ENCODE measurements at places on chromosomes 6 and 20.

DNA sequence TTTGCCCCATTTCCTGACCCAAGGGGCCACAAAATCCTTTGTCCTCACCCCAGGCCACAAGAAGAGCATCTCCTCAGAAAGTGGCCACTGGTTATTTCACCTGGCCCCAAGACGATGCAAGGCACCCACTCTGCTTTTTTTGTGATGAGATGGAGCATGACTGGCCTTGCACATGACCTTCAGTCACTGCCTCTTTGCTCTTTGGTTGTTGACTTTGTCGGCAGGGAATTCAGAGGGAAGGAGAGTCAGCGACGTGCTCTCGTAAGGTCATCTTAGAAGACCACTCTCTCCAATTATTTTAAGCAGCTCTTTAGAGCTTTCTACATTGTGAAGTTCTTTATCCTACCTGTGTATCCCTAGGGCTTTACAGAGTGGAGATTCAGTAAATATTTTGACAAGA is 306.7 kb downstream of the PLCB1 start:
- H3K4me1 ChIP-seq, result peaks cover 7% of the 10 kb centered on the region
- H3K27ac ChIP-seq, result no peak overlapping the region
- no peak overlapping the region for H3K4me3 ChIP-seq
- no peak for DNase-seq
- H3K27me3 ChIP-seq, result no peaks in the 10 kb centered on the region

- H3K27me3 ChIP-seq, result peaks cover 29% of the 10 kb centered on the region
- no peak overlapping the region for H3K27ac ChIP-seq
- DNase-seq, result no peak
- no peak overlapping the region for H3K4me3 ChIP-seq
- no peaks in the 10 kb centered on the region for H3K36me3 ChIP-seq
Measured at GRCh38 chr6:40249935-40250334, 315.7 kb upstream of the MOCS1 start.

- H3K27ac ChIP-seq, result no peak overlapping the region
- H3K36me3 ChIP-seq, result no peaks in the 10 kb centered on the region
- no peaks in the 10 kb centered on the region for H3K4me1 ChIP-seq
- H3K4me3 ChIP-seq, result no peak overlapping the region
- no peaks in the 10 kb centered on the region for H3K27me3 ChIP-seq
- DNase-seq, result no peak
Measured at GRCh38 chr6:95354551-95354950, 222.8 kb upstream of the MANEA start.

GRCh38 chr6:126826166-126826714 is 292.2 kb upstream of the RSPO3 start:
- no peaks in the 10 kb centered on the region for H3K36me3 ChIP-seq
- H3K4me3 ChIP-seq, result no peak overlapping the region
- no peak overlapping the region for H3K27ac ChIP-seq
- DNase-seq, result no peak
- H3K27me3 ChIP-seq, result no peaks in the 10 kb centered on the region

DNA sequence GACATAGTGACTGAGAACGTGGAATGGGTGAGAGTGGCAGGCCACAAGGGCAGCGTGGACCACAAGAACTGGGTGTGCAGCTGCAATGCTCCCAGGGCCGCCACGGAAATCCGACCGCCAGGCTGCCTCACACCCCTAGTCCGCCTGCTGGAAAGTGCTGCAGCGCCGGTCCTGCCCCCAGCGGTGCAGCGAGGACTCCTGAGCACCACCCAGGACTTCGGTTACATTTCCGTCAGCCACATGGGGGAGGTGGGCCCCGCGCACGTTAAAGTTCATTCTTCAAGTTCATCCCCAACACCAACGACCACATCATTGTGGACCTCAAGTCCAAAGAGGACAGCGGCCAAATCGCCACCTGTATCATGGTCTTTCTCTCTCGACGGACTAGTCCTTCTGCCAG is 126.1 kb upstream of the CARMIL1 start:
- H3K4me1 ChIP-seq, result peaks cover 10% of the 10 kb centered on the region
- peaks cover 4% of the 10 kb centered on the region for H3K36me3 ChIP-seq
- no peak overlapping the region for H3K27ac ChIP-seq
- H3K4me3 ChIP-seq, result no peak overlapping the region

DNA sequence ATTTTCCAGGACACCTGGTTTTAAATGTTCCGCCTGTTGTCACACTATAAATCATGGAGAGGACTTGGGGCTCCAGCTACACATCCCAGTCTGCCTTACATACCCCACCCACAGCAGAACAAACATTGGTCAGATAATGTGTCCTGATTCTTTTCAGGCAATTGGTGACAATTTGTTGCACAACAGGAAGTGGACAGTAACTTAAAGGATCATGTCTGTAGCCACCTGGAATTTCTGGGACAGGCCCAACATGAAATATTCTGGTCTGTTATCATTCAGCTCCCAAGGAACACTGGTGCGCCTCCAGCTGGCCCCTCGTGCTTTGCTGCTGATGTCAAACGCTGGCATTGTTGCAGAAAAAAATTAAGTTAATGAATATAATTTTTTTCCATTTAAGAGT is 117.2 kb downstream of the SOBP start:
- no peak for DNase-seq
- H3K4me1 ChIP-seq, result peaks cover 30% of the 10 kb centered on the region

DNA sequence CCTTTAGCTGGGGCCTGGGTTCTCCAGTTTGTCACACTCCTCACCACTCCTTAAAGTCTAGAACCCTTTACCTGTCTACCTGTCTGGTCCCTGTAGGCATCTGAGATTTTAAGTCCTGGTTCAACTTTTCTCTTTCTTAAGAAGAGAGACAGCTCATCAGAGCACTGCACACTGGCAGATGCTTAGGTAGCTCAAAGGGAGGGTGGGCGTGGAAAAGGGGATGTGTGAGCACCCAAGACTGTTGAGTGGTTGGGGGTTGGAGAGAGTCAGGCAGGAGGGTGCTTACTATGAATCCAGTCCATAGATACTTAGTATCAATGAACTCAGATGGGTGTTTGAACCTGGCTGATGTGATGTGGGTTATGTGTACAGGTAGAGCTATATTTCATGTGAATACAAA is 6.6 kb upstream of the KCNG1 start:
- H3K36me3 ChIP-seq, result no peaks in the 10 kb centered on the region
- H3K27ac ChIP-seq, result no peak overlapping the region
- H3K4me3 ChIP-seq, result no peak overlapping the region
- H3K27me3 ChIP-seq, result peaks cover 38% of the 10 kb centered on the region
- no peak for DNase-seq
- peaks cover 16% of the 10 kb centered on the region for H3K4me1 ChIP-seq

GRCh38 chr20:47865912-47866311 is 80.6 kb upstream of the SULF2 start:
- DNase-seq, result no peak
- no peaks in the 10 kb centered on the region for H3K36me3 ChIP-seq
- H3K27me3 ChIP-seq, result peaks cover 22% of the 10 kb centered on the region
- H3K27ac ChIP-seq, result no peak overlapping the region
- no peak overlapping the region for H3K4me3 ChIP-seq
- H3K4me1 ChIP-seq, result peaks cover 7% of the 10 kb centered on the region

DNA sequence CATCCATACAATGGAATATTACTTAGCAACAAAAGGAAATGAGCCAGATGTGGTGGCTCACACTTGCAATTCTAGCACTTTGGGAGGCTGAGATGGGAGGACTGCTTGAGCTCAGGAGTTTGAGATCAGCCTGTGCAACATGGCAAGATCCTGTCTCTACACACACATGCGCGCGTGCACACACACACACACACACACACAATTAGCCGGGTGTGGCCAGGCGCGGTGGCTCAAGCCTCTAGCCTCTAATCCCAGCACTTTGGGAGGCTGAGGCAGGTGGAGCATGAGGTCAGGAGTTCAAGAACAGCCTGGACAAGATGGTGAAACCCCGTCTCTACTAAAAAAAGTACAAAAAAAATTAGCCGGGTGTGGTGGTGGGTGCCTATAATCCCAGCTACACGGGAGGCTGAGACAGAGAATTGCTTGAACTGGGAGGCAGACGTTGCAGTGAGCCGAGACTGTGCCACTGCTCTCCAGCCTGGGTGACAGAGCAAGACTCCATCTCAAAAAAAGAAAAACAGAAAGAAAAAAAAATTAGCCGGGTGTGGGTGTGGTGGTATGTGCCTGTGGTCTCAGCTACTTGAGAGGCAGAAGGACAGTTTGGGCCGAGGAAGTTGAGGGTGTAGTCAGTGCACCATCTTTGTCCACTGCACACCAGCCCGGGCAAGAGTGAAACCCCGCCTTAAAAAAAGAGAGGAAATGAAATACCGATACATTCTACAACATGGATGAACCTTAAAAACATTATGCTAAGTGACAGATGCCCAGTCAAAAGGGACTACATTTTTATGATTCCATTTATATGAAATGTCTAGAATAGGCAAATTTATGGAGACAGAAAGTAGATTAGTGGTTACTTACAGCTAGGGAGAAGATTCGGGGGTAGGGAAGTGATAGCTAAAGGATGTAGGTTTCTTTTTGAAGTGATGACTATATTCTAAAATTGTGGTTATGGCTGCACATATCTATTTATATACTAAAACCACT is 52.5 kb downstream of the RBL1 start:
- H3K4me1 ChIP-seq, result no peaks in the 10 kb centered on the region
- no peak overlapping the region for H3K27ac ChIP-seq

- no peak for DNase-seq
- peaks cover under 1% of the 10 kb centered on the region for H3K36me3 ChIP-seq
- no peaks in the 10 kb centered on the region for H3K4me1 ChIP-seq
- H3K4me3 ChIP-seq, result no peak overlapping the region
- H3K27ac ChIP-seq, result no peak overlapping the region
Measured at GRCh38 chr20:20566516-20566915, 145.9 kb downstream of the RALGAPA2 start.

- no peak overlapping the region for H3K4me3 ChIP-seq
- no peaks in the 10 kb centered on the region for H3K4me1 ChIP-seq
- peaks cover 9% of the 10 kb centered on the region for H3K27me3 ChIP-seq
- no peaks in the 10 kb centered on the region for H3K36me3 ChIP-seq
- no peak for DNase-seq
Measured at GRCh38 chr20:44435630-44436335, 39.9 kb upstream of the TTPAL start.

Data from type B pancreatic cell (in vitro differentiated cells).